ENCODE measurements at places on chromosomes 3 and 15.

DNA sequence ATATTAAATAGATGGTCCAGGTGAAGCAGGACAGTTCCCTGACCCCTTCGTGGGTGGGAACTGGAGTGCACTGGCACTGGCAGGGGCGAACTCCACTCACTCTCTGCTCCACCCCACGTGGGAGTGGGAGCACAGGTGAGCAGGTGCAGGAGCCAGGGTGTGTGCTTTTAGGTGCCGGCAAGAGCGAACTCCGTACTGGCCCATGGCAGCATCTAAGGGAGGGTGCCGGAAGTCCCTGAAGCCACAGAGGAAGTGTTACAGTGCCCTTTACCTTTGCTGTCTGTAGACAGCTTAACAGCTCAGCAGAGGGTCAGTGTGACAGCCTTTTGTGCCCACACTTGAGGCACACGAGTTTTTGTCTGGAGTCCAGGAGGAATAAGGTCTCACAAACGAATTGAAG lies 26.7 kb upstream of the PIAS1 start:
- no peak for DNase-seq

- no peak for DNase-seq
Observed at GRCh38 chr3:139302084-139302800, 41.6 kb upstream of the MRPS22 start.

- no peak for DNase-seq
Observed at GRCh38 chr3:13141183-13141582, 68.0 kb upstream of the IQSEC1 start.

GRCh38 chr15:92663250-92663951 lies 7.8 kb upstream of the FAM174B start:
- DNase-seq = peak; percentile 61

DNA sequence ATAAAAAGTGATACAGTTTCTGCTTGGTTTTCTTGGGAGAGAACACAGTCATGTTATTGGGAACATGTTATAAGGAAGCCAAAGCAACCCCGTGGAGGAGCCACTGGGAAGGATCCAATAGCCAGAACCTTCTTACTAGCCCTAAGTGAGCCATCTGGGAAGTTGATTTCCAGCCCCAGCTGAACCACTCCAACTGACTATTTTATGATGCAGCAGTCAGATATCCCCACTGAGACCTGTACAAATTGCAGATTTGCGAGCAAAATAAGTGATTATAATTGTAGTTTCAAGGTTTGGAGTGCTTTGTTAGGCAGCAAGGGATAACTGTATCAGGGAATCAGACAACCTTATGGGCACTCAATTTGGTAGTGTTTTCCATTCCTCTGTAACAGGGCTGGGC lies 43.3 kb upstream of the ZPLD1 start:
- DNase-seq = no peak

- no peak for DNase-seq
Observed at GRCh38 chr15:29734917-29735572, 87.2 kb downstream of the TJP1 start.

DNA sequence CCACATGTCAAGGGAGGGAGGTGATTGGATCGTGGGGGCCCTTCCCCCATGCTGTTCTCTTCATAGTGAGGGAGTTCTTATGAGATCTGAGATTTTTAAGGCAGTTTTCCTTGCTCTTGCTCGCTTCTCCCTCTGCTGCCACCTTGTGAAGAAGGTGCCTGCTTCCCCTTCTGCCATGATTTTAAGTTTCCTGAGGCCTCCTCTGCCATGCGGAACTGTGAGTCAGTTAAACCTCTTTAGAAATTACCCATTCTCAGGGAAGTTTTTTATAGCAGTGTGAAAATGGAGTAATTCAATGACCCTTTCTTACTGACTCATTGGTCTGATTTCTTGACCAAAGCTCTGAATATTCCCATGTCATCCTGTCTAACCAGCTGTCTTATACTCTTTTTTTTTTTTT lies 484.4 kb upstream of the TPRG1 start:
- no peak for DNase-seq

GRCh38 chr3:14410106-14410502 lies 7.7 kb downstream of the SLC6A6 start:
- DNase-seq = no peak

DNA sequence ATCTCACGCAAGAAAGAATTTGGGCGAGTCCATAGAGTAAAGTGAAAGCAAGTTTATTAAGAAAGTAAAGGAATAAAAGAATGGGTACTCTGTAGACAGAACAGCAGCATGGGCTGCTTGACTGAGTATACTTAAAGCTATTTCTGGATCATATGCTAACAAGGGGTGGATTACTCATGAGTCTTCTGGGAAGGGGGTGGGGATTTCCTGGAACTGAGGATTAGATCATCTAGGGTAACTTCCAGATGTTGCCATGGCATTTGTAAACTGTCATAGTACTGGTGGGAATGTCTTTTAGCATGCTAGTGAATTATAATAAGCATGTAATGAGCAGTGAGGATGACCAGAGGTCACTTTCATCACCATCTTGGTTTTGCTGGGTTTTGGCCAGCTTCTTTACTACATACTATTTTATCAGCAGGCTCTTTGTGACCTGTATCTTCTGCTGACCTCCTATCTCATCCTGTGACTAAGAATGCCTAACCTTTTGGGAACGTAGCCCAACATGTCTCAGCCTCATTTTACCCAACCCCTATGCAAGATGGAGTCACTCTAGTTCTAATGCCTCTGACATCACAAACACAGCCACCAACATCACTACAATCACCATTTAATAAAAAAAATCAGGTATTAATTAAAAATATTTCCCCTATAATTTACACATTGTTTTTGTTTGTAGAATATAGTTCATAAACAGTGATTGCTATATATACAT lies 890.7 kb upstream of the EPHA6 start:
- peak; percentile 30 for DNase-seq

- DNase-seq = no peak
Observed at GRCh38 chr3:192219926-192220325, 507.4 kb downstream of the FGF12 start.

DNA sequence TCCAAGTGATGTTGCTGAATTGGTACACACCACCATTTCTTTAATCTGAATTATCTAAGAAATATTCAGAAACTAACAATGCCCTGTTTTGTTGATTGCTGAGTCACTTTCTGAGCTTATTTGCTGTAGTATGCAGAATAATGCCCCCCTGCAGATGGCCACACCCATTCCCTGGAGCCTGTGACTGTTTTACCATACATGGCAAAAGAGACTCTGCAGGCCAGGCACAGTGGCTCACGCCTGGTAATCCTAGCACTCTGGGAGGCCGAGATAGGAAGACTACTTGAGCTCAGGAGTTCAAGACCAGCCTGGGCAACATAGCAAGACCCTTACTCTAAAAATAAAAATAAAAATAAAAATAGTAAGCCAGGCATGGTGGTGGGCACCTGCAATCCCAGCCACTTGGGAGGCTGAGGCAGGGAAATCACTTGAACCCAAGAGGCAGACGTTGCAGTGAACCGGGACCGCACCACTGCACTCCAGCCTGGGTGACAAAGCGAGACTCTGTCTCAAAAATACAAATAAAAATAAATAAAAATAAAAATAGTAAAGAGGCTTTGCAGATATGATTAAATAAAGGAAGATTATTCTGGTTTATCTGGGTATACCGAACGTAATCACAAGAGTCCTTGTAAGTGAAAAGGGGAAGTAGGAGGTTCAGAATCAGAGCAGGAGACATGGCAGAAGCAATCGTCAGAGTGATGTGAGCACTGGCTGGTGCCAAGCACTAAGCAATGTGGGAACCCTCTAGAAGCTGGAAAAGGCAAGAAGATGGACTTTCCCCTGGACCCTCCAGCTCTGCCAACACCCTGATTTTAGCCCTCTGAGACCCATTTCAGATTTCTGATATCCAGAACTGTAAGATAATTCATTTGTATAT lies 19.0 kb downstream of the PCYT1A start:
- no peak for DNase-seq

DNA sequence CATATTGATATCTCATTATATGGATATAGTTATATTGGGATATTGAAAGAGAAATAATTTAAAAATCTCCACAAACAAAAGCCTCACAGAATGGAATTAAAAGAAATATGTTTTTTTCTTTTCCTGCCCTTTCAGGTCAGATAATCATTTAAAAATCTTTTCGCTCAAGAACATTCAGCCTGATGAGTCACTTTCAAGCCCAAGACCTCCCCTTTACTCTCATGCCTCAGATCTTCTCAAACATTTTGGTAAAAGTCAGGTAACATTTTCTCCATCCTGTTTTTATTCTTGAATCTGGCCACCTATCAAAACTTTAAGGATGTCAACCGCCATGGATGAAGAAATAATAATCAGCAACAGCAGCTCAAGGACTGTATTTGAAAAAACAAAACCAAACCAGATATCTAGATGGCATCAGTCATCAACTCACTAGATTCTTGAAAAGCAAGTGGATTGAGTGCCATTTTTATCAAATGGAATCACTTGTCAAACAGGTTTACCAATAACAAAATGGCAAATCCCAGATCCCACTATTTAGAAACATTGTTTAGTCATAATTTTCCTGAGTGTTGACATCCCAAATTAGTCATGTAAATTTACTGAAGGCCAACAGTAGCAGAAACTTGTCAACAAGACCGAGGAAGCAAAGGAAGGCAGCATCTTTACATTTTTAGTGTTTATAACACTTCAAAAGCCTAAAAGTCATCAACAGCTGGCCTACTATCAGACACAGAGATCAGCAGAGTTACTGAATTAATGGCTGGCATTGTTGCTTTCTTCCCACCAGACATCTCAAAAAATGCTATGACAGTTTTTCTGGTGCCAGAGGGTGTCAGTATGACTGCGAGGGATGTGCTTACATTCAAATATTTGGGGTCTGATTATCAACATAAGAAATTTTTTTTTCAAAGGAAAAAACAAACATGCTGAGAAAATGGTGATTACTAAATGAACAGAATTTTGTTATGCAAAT lies 444.7 kb downstream of the MAGI1 start:
- DNase-seq = no peak

GRCh38 chr15:22945071-22945470 lies 35.1 kb downstream of the CYFIP1 start:
- DNase-seq = no peak

DNA sequence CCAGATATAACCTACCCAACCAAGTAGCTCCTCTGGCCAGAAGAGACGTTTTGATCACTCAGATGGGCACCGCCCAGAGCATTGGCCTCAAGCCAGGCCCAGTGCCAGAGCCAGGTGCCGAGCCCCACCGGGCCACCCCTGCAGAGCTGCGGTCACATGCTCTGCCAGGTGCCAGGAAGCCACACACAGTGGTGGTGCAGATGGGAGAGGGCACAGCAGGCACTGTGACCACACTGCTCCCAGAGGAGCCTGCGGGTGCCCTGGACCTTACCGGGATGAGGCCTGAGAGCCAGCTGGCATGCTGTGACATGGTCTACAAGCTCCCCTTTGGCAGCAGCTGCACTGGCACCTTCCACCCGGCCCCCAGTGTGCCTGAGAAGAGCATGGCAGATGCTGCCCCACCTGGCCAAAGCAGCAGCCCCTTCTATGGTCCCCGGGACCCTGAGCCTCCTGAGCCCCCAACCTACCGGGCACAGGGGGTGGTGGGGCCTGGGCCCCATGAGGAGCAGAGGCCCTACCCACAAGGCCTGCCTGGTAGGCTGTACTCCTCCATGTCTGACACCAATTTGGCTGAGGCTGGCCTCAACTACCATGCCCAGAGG lies 19.1 kb upstream of the APEH start:
- DNase-seq = no peak

DNA sequence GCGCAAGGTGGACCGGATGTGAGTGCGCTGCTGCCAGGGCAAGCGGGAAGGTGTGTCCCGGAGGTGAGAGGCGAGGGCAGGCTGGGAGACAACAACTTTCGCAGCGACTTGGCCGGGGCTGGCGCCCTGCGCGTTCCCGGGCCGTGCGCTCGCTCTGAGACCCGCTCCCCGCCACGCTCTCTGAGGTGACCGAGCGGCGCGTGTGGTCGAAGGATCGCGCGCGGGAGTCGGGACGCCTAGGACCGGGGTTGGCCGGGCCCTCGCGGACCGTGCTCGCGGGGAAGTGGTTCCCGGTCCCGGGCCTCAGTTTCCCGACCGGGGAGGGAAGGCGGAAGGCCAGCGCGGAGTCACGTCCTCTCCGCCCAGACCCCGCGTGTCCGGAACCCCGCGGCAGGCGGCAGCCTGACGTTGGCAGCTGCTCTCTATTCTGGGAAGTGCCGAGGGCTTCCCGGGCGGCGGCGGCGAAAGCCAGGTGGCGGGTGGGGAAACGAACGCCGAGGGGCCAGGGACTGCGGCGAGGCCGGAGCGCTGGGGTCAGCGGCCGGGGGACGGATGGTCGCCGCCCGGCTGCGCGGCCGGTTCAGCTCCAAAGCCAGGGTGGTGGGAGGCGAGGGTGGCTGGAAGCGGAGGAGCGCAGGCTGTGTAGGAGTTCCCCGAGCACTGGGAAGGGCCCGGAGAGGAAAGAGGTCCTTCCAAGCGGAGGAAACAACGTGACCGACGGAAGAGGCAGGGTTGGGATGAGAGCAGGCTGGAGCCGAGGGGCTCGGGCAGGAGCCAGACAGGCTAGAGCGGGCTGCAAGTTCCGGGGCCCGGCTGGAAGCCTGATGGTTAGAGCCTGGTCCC lies 1.0 kb upstream of the IGF2BP2 start:
- DNase-seq = peak; percentile 71

GRCh38 chr3:113533534-113533892 lies 1.2 kb downstream of the SIDT1 start:
- DNase-seq = peak; percentile 51

DNA sequence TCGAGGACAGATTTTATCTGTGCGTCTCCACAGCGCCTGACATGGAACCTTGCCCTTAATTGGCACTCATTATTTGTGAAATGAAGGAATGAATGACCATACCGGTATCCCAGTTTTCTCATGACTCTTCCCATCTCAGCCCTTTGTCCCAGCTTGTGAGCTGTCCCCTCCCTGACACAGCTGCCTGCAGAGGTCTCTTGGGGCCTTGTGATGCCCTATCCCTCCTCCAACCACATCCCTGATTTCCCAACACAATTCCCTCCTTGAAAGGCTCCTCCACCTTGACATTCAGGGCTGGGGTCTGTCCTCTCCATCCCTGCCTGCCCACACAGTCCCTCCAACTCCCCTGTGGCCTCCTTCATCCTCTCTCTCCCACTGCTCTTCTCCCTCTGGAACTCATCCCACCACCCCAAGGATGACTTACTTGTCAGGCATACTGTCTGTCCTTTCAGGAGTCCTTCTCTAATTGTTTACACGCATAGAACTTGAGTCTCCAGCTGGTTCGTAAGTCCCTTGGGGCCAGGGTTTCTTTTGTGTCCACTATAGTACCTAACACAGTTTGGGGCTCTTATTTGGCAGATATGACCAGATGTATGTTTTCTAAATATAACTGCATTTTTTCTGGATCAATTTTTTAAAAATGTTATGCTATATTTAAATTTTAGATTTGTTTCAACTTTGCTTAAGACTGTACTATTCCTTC lies 35.6 kb upstream of the FILIP1L start:
- DNase-seq = no peak

- DNase-seq = no peak
Observed at GRCh38 chr3:186461141-186461540, 83.0 kb downstream of the CRYGS start.

GRCh38 chr3:107209302-107209990 lies 167.8 kb upstream of the CCDC54 start:
- no peak for DNase-seq

GRCh38 chr3:9422712-9423424 lies 25.5 kb downstream of the SETD5 start:
- no peak for DNase-seq

Measured in stimulated activated CD4-positive, alpha-beta T cell treated with anti-CD3 and anti-CD28 coated beads, Interleukin-15, amount 100 ng/mL, for 24 hours (primary cell).